ENCODE measurements at places on chromosomes 12 and 14.

- DNase-seq = no peak
Observed at GRCh38 chr12:75660805-75661404, 149.5 kb upstream of the KRR1 start.

- no peak for DNase-seq
Observed at GRCh38 chr14:78700236-78700635, 530.1 kb downstream of the NRXN3 start.

- DNase-seq = no peak
Observed at GRCh38 chr12:12408265-12408690, 51.4 kb downstream of the BORCS5 start.

DNA sequence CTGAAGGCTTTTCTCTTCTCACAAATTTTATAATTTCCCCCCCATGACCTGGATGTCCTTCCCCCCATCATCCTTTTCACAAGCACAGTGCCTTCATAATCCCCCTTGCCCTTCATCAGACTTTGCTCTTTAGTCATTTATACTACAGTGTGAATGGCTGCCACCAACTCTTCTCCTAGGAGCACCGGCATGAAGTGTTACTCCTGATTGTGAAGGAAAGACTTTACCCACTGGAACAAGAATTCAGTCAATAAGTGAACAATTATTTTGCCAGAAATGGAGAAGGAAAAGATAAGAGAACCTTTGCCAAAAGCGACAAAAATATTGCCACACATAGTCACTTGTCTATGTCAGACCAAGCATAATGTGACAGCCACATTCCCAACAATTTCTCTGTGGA lies 5.0 kb downstream of the SERPINA9 start:
- DNase-seq = no peak

DNA sequence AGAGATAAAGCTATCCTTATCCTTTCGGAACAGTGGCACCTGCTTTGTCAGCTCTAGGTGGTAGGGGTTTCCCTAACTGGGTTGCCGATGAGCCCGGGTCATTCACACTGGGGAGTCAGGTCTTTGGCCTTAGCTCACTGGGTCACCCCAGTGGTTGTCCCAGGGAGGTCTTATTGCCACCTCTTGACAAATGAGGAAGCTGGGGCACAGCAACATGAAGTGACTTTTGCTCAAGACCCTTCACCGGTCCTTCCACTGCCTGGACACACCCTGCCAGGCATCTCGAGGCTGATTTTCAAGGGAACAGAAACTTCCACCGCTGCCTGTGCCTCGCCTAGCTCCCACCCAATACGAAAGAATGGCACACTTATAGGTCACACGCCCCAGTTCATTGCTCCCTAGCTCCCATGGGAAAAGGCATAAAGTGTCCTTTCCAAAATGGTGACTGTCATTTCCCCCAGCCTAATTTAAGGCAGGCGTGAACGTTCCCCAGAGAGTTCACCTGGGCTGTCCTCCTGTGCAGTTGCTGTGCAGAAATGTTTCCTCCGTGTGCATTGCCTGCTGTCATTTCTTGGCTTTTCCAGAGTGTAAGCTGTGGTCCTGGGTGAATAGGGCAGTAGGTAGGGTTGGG lies 156.1 kb upstream of the CCND2 start:
- peak; percentile 47 for DNase-seq

DNA sequence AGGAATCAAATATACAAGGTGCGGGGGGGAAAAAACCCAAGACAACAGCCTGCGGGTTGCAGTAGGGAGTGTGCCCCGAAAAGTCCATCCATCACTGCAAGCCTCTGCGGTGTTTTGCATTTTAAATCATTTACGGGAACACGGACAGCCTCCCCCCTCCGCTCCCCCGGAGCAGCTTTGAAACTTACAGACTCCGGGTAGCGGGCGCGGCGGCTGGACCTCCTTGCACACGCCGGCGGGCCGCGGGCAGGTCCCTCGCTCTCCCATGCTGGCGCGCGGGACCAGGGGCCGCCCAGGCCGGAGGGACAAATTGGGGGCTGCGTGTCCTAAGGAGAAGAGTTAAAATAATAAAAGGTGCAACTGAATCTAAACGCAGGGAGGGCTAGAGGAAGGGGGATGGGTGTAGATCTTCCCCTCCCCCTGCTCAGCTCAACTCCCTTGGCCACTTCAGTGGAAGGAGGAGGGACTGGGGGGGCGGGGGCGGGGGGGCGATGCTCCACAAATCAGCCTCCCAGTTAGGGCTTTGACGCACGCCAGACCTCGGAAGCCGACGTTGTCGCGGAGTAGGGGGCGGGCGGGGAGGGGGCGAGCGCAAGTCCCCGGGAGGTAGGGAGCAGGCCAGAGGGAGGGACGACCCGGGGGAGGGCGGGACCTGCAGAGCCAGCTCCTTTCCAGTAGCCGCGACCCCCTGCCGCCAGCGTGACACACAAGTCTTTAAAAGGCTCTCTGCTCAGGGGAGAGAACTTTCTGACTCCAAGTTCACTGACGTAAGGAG lies at the start of gene KCNJ8:
KCNJ8 (minus strand) TSS at position 349 of the 775 bp plus-strand sequence. CDS start 1,090 bp downstream, outside the sequence.
- no peak for DNase-seq

DNA sequence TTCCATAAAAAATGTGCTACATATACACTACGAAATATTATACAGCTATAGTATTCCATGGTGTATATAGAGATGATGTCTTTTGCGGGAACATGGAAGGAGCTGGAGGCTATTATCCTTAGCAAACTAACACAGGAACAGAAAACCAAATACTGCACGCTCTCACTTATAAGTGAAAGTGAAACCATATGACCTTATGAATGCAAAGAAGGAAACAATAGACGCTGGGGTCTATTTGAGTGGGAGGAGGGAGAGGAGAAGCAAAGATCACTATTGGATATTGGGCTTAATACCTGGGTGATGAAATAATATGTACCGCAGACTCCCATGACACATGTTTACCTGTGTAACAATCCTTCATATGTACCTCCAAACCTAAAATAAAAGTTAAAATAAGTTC lies 142.8 kb downstream of the LRFN5 start:
- DNase-seq = no peak

DNA sequence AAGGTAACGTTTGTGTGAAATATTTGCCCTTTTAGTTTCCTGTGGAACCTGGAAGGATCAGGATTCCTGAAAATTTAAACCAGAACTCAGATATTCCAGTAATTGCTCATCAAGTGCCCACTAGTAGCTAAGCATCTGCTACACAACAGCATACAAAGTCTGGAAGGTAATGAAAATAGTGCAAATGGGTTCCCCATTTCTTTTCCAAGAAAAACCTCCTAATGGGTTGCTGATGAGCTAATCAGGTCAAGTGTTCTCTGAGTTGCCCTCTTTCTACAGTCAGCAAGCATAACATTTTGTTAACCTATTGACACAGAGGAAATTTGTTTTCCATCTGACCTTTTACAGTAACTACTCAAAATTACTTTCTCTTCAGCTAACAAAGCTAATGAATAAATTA lies 83.6 kb upstream of the PMCH start:
- no peak for DNase-seq

GRCh38 chr12:54658306-54659264 lies 10.4 kb upstream of the DCD start:
- DNase-seq = peak; percentile 67

GRCh38 chr12:101813117-101813516 lies 17.6 kb downstream of the GNPTAB start:
- DNase-seq = no peak

DNA sequence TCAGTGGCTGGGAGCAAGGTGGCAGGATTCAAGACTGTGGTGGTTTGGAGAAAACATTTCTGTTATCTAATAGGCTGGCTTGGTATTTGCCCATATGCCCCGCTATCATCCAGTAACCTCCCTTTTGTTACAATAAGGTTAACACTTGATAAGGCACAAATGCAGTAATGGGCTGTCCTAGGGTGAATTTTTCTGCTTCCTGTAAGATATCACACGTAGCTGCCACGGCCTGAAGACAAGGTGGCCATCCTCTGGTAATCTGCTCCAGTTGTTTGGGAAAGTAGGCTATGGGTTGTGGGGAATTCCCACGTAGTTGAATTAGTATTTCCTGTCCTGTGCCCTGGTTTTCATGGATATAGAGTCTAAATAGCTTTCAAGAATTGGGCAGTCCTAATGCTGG lies 23.1 kb downstream of the ANG start:
- no peak for DNase-seq

DNA sequence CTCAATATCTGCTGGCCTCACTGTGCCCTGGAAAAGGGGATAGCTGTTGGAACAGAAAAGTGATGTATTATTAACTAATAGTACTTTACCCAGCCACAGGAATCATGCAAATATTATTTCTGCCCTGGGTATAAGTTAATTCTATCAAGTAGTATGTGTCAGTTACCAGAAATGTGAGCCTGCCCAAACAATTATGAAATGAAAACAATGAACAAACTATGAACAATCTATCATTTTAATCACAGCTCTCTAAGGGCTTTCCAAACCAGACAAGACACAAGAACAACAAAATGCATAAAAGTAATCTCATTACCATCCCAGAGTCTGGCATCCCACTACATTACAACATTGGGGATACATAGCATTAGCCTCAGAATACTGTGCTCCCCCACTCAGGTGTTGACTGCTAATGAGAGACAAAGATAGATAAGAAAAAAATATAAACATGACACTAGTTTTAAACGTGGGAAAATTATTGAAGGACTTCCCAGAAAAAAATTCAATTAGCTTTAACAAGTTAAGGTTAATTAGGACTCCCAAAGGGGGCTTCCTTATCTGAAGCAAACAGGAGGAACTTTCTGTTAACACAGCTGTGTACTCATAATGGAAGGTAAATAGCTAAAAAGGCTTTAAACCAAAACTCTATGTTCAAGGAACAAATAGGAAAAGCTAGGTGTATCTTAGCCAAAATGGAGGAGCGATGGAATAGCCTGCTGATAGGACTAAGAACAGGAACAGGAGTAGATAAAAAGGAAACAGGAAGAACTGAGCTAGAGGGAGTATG lies 3.3 kb downstream of the DCAF5 start:
- no peak for DNase-seq

DNA sequence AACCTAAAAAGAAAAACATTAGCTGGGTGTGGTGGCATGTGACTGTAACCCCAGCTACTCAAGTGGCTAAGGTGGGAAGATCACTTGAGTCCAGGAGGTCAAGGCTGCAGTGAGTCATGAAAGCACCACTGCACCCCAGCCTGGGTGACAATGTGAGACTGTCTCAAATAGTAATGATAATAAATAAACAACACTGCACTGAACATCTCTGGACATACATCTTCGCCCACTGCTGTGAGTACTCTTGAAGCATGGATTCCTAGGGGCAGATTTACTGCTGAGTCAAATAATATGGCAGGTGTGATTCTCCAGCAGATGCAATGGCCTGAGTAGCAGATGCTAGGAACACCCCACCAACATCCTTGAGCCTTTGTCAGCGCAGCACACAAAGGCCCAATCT lies 23.6 kb downstream of the ABCB9 start:
- DNase-seq = no peak

- DNase-seq = no peak
Observed at GRCh38 chr12:59486827-59487226, 109.0 kb upstream of the SLC16A7 start.

DNA sequence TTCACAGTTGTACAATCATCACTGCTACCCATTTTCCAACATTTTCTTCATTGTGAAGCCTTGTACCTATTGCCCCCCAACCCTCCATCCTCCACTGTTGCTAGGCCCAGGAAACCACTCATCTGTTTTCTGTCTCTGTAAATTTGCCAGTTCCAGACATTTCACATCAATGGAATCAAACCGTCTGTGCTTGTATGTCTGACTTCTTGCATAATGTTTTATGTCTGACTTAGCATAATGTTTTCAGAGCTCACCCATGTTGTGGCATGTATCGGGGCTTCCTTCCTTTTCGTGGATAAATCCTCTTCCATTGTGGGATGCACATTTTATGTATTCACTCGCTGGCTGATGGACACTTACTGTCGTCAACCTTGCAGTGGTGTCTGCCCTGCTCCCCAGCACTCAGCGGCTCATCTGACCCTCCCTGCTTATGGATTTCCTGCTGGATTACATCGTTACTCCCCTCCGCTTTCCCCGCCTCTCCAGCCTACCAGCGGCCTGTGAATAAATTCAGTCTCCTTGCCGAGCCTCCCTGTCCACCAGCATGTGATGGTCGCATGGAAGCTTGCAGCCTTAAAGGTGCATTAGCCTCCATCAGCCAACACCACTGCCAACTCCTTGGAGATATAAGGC lies 727.6 kb upstream of the TMEM132C start:
- no peak for DNase-seq

GRCh38 chr14:76761960-76762410 lies 717 bp downstream of the VASH1 start:
- DNase-seq = no peak

GRCh38 chr14:40870252-40870651 lies 736.4 kb upstream of the LRFN5 start:
- no peak for DNase-seq

- DNase-seq = no peak
Observed at GRCh38 chr14:43464968-43465367, 1042.1 kb downstream of the FSCB start.

DNA sequence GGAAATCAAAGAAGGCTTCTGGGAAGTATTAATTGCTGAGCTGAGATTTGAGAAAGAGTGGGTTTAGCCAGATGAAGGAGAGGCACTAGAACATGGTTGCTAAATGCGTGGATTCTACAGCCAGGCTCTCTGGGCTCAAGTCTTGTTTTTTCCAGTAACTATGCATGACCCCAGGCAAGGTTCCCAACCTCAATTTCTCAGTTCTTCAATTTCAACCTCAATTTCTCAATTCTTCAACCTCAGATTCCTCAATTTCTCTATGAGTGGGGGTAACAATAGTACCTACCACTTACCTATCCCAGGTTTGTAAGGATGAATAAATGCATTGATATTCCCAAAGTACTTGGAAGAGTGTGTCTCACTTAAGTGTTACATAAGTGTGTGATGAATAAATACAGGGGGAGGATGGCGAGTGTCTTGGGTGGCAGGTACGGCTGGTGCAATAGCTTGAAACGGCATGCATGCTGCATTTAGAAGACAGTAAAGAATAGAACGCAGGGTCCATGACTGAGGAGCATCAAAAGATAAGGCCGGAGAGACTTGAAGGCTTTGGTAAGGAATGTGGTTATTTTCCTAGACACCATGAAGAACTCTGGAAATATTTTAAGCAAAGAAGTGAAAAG lies 149.1 kb upstream of the ATP2B1 start:
- no peak for DNase-seq

DNA sequence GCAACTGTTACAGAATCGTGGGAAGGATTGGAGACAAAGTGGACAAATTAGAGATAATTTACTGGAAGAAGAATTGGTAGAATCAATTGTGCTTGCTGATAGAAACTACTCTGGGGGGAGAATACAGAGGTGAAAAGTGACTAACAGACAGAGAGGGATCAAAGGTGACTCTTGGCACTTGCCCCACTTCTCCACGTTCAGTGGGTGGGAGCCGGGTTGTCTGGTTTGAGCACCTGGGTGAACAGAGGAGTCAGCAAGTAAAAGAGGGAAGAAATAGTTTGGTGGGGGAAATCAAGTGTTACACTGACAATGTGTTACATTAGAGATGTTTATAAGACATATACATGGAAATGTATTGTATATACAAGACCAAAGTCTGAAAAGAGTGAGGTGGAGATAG lies 69.1 kb downstream of the PPP2R5E start:
- no peak for DNase-seq

DNA sequence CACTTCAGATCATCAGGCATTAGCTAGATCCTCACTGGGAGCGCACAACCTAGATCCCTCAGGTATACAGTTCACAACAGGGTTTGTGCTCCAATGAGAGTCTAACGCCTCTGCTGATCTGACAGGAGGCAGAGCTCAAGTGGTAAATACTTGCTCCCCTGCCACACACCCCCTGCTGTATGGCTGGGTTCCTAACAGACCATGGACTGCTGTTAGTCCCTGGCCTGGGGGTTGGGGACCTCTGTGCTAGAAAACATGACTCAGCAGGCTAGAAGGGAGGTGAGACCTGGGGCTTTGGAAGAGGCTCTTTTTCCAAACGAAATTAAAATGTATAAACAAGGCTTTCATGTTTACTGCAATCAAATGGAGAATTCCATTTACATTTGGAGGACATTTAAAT lies 691.1 kb downstream of the FLRT2 start:
- DNase-seq = no peak
